ENCODE measurements at places on chromosomes 12 and 14.
A peak's percentile ranks its signal among the peaks of the same experiment; 100 is the strongest.

DNA sequence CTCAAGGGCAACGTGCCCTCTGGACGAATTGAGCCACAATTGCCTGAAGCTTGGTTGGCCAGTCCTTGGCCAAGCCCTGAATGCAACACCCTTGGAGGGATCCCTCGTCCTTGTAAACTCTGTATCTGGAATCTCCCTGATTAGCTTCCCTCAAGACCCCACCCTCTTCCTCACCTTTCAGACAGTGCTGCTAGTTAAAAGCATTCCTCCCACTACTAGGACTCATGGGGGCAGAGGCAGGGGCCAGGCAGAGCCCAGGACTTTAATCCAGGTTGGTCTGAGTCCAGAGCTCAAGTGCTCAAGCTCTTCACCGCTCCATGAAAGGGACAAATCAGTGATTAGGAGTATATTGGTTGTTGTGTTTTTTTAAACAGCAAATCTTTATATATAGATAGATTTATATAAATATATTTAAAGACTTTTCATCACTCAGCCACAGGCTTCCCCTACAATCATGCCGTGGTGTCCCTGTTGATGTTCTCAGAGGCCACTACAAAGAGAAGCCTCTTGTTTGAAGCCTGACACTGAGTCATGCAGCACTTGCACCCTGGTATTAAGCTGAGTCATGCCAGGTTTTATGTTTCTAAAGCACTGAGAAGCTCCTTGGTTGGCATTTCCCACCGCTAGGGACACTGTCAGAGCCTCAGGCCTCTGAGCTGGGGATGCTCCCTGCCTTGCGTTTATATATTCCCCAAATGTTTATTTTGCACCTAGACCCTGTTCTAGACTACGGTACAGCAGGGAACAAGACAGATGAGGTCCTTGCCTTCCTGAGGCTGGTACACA, 53.8 kb upstream of the GSC start:
- no peak for DNase-seq

GRCh38 chr12:118219772-118220171, 83.8 kb downstream of the PEBP1 start:
- DNase-seq = no peak

GRCh38 chr14:23929822-23930294, 23.7 kb upstream of the DHRS4 start:
- peak; percentile 44 for DNase-seq

GRCh38 chr14:22185191-22185590, 403.8 kb downstream of the DAD1 start:
- no peak for DNase-seq

GRCh38 chr12:57085999-57086492, 2.9 kb upstream of the NAB2 start:
- DNase-seq = no peak

DNA sequence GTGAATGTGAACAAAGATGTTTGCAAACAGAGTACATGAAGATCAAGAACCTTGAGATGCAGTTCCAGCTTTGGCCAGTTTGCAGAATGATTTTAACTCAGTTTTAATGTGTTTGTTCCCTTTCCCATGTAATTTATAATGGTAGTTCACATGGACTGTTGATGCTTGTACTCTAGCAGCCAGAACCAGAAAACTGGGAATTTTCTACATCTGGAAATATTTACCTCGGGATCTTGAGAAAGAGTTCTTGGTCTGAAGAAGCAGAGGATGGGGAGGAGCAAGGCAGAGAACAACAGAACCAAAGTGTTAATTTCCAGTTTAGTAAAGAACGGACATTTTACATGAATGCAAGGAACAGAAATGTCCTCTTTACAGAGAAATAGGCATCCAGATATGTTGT, 37.0 kb upstream of the PMCH start:
- no peak for DNase-seq

- peak; percentile 3 for DNase-seq
Observed at GRCh38 chr14:46581036-46581671, 70.4 kb downstream of the RPL10L start.

GRCh38 chr12:17062267-17063036, 456.5 kb upstream of the LMO3 start:
- no peak for DNase-seq

Data from NCI-H2029 (cell line).